Stimulated activated CD4-positive, alpha-beta T cell treated with anti-CD3 and anti-CD28 coated beads, Interleukin-1b, Interleukin-23, amount 100 ng/mL, for 1 hour (primary cell): ENCODE measurements at places on chromosomes 7 and 10.

DNA sequence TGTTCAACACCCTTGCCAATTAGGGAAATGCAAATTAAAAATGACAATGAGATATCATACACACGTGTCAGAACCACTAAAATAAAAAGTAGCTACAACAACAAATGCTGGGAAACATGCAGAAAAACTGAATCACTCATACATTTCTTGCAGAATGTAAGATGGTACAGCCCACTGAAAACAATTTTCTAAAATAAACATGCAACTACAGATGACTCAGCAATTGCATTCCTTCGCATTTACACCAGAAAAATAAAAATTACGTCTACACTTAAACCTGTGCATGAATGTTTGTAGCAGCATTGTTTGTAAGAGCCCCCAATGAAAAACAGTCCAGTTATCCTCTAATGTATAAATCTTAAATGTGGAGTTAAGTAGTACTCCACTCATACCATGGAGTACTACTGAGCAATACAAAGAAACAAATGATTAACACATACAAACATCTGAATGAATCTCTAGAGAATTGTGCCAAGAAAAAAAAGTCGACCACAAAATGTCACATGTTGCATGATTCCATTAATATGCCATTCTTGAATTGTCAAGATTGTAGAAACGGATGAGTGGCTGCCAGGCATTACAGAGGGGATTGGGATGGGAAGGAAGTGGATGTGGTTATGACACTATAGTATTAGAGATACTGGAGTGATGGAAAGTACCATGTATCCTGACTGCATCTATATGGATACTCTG lies 134.6 kb upstream of the NPSR1 start:
- DNase-seq = no peak

DNA sequence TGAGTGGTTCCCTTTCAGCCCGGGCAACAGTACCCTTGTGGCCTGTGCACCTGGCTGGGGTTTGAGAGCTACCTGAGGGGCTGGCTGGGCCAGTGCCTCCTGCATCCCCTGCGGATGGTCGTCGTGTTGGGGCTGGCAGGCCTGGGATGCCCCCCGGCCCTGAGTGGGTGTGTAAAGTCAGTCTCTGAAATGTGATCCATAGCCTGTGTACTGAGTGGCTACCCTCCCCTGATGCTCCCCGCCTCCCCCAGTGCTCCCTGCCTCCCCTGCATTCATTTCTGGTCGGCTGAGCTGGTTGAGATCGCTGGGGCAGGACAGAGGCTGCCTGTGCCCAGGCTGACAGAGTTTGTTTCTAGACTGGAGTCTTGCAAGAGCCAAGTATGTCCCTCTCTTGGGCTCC lies 9.3 kb downstream of the ZNF316 start:
- DNase-seq = no peak

- DNase-seq = no peak
Observed at GRCh38 chr10:129631006-129631405, 164.0 kb downstream of the MGMT start.

DNA sequence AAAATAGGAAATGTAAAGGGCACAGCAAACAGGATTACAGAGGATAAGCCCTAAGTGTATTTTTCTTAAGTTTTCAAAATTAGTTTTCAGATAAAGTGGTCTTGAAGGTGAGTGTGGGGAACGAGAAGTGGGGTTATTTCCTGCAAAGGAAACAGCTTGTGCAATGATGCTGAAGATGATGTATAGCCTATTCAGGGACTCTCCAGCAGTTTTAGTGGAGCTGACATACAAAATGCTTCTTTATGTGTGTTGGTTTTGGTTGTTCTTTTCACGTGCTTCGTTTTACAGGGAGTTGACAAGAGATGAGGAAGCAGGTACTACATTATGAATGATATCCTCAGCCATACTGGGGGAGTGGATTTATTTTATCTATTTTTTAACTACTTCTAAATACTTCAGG lies 20.5 kb downstream of the CASD1 start:
- no peak for DNase-seq

DNA sequence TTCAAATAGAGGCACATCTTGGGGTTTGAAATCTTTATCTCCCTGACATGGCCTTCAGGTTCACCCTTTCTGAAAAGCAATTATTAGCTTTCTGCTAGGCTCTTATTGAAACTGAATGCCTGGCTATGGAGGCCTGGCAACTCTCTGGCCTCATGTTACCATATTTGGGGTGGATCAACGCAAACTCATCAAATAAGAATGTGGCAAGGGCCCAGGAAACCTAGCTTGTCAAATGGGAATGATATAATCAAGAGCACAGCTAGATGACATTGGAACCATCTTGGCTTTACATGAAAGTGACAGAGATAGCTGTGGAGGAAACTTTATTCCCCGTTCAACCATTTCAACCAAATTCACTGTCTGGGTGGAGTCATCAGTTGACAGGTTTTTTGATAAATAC lies 202.8 kb upstream of the SMIM30 start:
- no peak for DNase-seq

DNA sequence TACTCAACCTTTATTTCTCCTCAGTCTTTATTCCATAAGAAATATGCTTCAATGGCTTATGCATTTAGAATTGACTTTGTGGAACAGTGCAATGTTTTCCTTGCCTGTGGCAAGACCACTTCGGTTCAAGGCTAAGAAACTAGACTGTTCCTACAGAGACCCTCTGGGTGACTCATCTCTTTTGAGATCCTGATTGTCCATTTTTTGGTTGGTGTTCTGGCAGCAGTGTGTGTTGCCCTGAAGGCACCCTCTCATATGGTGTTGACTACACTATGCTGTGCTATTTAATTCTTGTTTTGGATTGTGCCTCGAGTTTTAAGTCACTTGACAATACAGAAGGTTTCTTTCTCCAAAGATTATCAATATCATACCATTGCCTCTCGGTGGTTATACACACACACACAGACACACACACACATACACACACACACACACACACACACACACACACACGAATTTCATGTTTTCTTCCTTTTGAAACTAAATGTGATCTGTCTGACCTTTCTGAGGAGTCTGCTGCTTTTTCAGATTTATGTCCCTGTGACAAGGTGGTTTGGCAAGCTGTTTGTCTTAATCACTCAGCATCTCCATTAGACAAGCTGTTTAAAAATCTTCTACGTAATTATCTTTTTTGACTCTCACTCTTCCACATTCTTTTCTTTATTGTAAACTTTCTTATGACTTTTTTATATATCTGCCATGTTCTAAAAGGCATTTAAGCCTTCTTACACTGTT lies 187.2 kb downstream of the VTI1A start:
- no peak for DNase-seq

DNA sequence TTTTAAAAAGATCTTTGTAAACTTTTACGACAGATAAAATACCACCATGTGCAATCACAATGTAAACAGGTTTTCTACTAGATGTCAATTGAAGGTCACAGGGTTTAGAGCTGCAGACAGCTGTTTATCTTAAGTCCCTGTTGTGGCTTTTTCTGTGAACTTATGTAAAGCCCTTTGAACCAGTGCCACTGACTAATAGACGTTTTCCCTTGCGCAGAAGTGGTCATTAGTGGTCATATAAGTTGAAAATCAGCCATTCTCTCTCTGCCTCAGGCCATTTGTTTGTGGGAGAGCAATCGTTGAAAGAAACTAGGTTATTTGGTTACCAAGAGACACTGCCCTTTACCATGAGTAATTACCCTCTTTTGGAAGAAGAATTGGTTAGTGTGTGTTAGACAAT lies 23.9 kb downstream of the CACNB2 start:
- DNase-seq = no peak
